ENCODE measurements at places on chromosomes 13 and 19.

DNA sequence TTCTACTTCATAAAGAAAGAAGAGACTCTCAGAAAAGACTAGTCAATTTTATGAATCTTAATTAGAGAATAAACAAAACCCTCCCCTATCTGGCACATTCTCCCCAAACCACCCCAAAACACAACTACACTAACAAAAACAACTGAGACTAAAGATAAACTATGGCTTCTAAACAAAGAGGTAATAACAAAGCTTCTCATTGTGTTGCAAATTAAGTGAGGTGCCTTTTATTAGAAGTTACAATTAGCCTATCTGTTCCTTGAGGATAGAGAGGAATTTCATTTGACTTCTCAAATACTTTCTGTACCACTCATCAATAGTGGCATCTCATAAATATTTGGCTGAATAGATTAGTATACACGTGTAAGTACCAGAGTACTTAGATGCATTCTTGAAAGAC is 1196.2 kb downstream of the PCDH9 start:
- no peak for DNase-seq

DNA sequence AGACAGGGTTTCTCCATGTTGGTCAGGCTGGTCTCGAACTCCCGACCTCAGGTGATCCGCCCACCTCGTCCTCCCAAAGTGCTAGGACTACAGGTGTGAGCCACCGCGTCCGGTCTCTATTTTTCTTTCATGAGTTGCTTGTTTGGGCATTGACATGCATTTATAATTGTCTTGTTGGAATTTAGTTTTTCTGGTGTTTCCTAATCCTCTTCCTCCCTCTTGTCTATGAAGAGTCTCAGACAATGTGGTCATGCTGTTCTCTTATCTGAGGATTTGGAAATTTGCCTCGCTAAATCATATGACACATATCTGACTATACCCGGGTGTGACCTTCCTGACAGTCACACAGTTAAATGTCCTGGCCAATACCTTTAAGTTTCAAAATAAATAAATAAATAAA is 7.4 kb upstream of the CEACAM18 start:
- DNase-seq, result no peak

DNA sequence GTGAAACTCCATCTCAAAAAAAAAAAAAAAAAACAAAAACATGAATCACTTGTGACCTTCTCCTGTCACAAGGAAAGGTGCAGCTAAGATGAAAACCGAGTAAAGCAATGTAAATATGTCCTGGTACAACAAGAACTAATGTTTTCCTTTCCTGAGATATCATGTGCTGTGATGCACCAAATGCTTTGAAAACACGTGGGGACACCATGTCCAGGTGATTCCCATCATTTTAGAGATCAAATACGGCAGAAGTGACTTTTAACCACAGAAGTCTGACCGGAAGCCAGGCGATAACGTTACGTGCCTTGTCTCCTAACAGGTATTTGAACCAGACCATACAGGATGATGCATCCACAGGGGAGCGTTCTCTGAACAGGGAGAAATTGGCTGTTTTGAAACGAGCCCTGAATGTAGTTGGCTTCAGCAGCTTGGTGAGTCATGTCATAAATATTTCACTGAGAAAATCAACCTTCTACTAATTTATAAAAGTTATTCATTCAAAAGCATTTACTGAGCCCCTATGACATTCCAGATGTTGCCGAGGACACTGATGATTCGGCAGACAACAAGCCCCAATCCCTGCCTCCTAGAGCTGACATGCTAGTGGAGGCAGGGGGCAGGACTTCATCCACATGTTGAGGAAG is 328.1 kb downstream of the MYO16 start:
- no peak for DNase-seq

DNA sequence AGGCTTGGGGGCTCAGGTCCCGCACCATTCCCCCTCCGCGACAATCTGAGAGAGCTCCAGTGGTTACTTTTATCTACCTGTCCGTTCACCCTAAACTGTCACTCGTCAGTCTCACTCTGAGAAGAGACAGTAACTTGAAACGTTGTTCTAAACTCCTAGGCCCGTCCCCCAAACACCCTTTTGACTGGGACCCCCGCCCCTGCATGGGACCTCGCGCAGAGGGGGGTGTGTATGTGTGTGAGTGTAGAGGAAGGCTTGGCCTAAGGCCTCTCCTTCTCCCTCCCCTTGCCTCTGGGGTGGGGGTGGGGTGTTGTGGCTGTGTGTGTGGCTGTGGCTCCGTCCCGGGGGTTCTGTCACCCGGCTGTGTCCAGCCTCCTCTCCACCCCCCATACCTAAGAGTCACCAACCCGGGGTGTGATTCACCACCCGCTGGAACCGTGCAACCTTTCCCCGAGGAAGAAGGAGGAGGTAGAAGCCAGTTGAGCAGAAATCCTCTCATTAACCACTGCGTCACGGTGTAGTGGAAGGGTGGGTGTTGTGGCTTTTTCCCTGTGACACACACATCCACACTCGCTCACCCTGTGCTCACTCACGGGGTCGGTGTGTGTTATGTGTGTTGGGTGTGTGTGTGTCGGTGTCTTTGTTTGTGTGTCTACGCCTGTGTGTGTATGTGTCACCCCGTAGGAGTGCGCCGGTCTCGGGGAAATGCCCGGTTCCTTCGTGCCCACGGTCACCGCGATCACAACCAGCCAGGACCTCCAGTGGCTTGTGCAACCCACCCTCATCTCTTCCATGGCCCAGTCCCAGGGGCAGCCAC is 2.4 kb downstream of the FOSB start:
- peak; percentile 38 for DNase-seq

DNA sequence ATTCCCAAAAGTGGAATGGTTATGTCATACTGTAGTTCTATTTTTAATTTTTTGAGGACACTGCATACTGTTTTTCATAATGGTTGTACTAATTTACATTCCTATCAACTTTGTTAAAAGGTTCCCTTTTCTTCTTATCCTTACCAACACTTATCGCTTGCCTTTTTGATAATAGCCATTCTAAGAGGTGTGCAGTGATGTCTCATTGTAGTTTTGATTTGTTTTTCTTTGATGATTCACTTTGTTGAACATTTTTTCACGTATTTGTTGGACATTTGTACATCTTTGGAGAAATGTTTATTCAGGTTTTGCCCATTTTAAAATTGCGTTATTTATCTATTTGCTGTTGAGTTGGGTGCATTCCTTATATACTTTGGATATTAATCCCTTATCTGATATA is 188.8 kb upstream of the SPRY2 start:
- no peak for DNase-seq

DNA sequence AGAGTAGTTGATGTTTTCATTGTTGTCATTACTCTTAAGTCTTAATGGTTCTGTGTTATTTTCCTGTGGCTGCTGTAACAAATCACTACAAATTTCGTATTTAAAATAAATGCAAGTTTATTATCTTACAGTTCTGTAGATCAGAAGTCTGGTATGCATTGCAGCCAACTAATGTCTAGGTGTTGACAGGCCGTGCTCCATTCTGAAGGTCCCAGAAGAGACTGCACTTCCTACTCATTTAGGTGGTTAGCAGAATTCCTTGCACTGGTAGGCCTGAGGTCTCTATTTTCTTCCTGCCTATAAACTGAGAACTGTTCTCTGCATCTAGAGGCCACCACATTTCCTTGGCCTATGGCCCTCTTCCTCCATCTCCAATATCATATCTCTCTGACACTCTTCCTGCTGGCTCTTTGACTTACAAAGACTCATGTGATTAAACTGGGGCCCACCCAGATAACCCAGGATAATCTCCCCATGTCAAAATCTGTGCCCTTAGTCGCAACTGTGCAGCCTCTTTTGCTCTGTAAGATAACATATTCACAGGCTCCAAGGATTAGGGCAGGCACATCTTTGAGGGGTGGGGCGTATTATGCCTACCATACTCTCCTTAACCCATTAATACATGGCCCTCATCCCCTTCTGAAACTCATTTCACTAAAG is 468.4 kb downstream of the FOXO1 start:
- DNase-seq, result no peak

- DNase-seq, result no peak
These were observed 56.5 kb downstream of the TSC22D1 start for GRCh38 chr13:44519642-44520041.

- DNase-seq, result no peak
These were observed 18.5 kb upstream of the C19orf33 start for GRCh38 chr19:38285567-38285966.

DNA sequence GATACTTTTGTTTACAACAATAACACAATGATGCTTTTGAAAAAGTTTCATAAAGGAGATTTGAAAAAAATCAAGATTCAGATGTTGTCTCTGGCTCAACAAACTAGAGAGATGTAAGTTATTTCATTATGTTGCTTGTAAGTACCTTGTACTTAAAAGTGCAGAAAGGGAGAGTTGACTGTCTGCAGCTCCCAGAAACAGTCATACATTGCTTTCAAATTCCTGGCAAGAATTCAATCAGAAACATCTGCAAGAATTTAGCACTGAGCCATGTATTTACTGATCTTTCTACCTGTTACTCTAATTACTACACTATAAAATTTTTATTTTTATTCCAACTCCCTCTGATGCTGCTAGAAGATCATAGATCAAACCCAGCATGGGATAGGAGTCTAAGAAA is 1261.3 kb upstream of the SPRY2 start:
- DNase-seq, result no peak

DNA sequence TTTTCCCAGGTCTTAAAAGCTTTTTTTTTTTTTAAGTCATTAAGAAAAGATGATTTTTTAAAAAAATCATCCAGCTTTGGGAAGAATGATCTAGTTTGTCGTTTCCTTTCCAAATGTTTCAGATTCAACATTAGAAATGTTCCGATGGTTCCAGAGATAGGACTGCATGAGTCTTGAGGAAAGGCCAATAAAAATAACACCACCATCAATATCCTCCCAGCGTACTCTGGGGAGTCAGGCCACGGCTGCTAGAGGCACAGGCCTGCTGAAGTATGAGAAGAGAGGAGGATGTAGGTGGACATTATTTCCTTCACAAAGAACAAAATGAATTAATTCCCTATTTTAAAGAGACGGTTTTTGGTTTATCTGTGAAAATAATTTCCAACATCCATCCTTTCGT is 60.0 kb upstream of the SHISA2 start:
- no peak for DNase-seq

GRCh38 chr13:96481482-96481881 is 391.6 kb downstream of the HS6ST3 start:
- no peak for DNase-seq

- peak; percentile 14 for DNase-seq
These were observed 26.4 kb upstream of the HNRNPA1L2 start for GRCh38 chr13:52615812-52616211.

DNA sequence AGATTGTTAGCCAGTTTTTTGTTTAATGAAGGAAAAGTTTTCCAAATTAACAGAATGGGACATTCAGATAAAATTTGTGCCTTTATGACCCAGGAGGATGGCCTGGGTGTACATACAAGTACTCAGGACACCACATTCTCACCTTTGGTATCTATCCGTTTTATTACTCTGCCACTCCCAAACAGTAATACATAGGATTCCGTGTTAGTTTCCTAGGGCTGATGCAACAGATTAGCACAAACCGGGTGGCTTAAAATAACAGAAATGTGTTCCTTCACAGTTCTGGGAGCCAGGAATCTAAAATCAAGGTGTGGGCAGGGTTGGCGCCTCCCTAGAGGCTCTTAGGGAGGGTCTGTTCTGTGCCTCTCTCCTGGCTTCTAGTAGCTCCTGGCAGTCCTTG is 129.9 kb downstream of the GGACT start:
- no peak for DNase-seq

DNA sequence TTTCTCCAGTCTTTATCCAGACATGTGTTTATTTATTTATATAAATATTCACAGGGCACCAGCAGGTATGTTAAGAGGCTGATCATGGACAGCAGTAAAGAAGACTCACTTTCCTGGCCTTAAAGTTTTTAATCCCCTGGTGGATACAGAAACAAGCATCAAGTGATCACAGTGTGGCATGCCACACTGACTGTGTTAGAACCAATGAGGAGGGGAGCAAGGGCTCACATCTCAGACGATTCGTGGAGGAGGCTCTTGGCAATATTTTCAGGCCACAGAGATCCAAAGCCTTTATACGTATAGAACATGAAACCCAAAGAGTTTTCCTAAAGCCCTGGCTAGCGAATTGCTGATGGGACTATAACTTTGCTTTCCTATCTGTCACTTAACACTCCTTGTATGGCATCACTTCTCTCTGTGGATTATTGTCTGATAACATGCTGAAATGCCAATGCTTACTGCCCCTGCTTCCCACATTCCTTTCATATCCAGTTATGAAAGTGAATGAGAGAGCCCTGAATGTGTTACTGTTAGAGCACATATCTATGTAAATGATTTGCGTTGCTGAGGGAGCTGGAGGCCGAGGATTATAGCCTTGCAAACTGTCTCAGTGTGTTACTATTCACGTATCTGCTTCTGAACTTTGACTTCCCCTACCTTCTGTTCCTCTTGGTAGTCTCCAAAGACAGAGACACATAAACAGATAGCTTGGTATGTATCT is 37.6 kb downstream of the POLR1D start:
- no peak for DNase-seq

DNA sequence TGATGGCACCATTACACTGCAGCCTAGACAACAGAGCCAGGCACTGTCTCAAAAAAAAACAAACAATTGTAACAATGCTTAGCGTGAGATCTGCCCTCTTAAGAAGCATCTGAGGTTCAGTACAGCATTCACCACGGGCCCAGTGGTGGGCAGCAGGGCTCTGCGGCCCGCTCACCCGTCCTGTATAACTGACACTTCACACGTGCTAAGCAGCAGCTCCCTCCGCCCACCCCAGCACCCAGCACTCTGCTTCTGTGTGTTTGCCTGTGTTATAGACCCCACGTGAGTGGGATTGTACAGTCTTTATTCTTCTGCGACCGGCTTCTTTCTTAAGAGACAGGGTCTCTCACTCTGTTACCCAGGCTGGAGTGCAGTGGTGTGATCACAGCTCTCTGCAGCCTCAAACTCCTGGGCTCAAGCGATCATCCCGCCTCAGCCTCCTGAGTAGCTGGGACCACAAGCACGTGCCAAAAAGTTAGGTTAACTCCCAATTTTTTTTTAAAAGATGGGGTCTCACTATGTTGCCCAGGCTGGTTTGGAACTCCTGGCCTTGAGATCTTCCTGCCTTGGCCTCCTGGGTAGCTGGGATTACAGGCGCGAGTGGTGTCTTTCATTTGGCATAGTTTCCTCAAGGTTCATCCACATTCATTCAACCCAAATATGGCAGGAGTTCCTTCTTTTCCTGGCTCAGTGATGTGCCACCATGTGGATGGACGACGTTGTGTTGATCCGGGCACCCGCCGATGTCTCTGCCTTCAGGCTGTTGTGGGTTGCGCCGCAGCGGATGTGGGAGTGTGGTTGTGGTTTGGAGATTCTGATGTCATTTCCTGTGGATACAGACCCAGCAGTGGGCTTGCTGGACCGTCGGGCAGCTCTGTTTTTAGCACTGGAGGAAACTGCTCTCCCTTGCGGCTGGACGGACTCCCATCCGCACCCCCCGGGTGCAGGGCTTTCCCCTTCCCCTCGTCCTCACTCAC is 170.0 kb downstream of the KDM4B start:
- DNase-seq, result peak; percentile 69

- DNase-seq, result no peak
These were observed 74.1 kb upstream of the MCF2L start for GRCh38 chr13:112894673-112895481.

DNA sequence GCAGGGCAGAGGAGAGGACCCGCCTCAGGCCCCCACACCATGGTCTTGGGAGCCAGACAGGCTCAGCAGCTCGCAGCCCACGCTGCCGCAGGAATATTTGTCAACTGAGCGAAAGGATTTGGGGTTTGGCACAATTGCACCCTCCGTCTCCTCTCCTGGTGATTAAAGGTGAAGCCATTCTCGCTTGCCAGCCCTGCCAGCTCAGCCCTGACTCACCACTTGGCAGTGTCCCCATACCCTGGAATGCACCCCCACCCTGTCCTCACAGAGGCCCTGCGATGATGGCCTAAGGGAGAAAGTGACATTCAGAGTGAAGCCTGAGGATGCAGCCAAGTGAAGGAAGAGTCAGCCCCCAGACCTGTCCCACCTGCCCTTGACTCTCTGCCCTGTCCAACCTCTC is 18.8 kb downstream of the CYTH2 start:
- no peak for DNase-seq
